NCI-H1105 treated with DMSO at 0.1 percent for 48 hours (cell line): ENCODE measurements at places on chromosomes 13 and 19.

DNA sequence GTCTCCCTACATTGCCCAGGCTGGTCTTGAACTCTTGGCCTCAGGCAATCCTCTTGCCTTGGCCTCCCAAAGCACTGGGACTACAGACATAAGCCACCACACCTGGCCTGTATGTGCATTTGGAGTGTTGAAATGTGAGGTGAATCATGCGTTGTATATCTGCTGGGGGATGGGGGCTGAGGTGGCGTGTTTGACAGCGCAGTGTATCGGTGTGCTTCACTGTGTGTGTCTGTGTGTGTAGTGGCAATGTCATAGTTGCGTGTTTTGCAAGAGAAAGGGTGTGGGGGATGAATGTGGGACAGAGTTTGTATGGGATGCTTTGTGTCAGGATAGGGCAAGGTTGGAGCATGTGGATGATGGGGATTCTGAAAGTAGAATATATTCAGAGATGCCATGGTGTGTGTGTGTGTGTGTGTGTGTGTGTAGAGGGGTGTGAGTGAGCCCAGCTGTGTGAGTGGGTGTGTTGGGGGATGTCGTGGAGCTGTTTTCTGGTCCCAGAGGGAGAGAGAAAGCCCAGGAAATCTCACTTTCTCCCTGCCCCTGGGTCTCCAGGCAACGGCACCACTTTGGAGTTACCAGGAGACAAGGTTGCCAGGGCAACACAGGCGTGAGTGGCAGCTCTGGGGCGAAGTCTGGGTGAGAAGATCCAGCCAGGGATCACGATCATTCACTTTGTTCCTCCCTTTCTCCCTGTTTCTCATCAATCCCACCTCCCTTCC is 1.1 kb upstream of the SWSAP1 start:
- DNase-seq: peak; percentile 95

DNA sequence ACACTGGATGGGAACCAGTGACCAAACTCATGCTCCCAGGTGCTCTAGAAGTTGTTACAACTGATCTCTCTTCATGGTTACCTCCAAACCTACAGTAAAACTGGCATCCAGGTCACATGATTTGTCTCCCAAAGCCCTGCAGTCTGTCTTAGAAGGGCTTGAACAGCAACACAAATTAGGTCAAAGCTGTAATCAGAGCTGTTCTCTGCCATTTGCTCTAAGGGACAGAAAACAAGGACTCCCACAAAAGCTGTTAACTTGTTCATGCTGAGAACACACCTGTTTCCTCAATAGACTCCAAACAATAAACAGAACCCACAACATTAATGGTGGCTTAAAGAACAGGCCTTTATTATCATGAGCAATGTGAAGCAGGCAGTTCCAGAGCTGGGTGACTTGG is 8.0 kb downstream of the ZNF671 start:
- DNase-seq: no peak

DNA sequence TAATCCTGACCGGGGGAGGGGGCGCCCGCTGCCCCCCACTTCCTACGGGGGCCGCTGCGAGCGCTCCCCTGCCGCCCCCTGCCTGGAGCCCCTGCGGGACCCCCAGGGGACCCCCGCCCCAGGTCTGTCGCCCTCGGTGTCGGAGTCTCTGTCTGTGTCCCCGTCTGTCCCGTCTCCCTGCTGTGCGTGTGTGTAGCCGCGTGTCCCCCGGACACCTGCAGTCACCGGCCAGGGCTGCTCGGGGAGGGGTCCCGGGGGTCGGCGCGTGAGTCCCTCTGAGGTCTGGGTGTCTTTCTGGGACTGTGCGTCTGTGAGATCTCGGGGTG is 7.7 kb upstream of the NFIC start:
- DNase-seq: no peak

GRCh38 chr13:67829641-67830040 is 599.5 kb upstream of the PCDH9 start:
- no peak for DNase-seq

- DNase-seq: no peak
These were observed 15.4 kb downstream of the CEBPA start for GRCh38 chr19:33286899-33287298.
